ENCODE measurements at places on chromosomes 5 and 9. TPM values are rescaled to one million over a fixed set of nuclear protein-coding genes. Genes with fewer than 3 reads are reported as not detected.

GRCh38 chr5:119752921-119753886, 123.8 kb downstream of the FAM170A start:
- no peaks in the 10 kb centered on the region for H3K4me1 ChIP-seq
- no peak for DNase-seq
- no peak overlapping the region for H3K27ac ChIP-seq
- no peak overlapping the region for H3K4me3 ChIP-seq

GRCh38 chr9:106449336-106449927, 413.5 kb upstream of the ZNF462 start:
- no peaks in the 10 kb centered on the region for H3K27me3 ChIP-seq
- H3K36me3 ChIP-seq = no peaks in the 10 kb centered on the region
- H3K4me1 ChIP-seq = no peaks in the 10 kb centered on the region
- no peak for DNase-seq
- no peak overlapping the region for H3K27ac ChIP-seq

DNA sequence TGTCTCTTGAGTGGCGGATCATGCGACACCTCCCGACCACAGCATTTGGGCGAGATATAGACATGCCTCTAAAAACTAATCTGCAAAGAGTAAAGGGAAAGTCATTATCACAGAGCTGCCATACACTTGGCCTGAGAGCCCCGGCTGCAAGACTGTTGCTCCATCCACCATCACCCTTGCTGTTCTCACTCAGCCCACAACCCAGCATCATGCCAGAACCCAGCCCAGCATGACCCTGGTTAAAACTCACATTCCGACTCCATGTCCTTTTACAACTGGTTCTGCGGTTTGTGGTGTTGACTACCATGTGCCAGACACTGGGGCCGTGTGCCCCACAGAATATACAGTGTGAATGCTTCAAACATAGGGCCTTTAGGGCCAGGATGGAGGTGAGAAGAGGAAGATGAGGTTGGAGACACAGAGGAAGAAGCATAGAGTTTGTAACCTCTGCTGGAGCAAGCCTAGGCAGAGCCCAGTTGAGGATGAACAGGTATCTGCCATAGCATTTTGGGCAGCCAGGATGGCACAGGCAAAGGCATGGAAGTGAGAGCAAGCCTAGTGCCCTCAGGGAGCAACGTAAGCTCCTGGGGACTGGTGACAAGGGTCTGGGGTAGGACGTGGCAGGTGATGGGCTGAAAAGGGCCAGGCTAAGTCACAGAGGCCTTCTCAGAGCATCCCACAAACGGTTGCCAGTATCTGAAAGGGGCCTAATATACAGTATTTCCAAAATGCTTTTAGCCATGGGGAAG, 37.5 kb upstream of the SMU1 start:
- H3K4me1 ChIP-seq = peaks cover 11% of the 10 kb centered on the region
- no peak overlapping the region for H3K4me3 ChIP-seq
- H3K27ac ChIP-seq = no peak overlapping the region
- no peak for DNase-seq

DNA sequence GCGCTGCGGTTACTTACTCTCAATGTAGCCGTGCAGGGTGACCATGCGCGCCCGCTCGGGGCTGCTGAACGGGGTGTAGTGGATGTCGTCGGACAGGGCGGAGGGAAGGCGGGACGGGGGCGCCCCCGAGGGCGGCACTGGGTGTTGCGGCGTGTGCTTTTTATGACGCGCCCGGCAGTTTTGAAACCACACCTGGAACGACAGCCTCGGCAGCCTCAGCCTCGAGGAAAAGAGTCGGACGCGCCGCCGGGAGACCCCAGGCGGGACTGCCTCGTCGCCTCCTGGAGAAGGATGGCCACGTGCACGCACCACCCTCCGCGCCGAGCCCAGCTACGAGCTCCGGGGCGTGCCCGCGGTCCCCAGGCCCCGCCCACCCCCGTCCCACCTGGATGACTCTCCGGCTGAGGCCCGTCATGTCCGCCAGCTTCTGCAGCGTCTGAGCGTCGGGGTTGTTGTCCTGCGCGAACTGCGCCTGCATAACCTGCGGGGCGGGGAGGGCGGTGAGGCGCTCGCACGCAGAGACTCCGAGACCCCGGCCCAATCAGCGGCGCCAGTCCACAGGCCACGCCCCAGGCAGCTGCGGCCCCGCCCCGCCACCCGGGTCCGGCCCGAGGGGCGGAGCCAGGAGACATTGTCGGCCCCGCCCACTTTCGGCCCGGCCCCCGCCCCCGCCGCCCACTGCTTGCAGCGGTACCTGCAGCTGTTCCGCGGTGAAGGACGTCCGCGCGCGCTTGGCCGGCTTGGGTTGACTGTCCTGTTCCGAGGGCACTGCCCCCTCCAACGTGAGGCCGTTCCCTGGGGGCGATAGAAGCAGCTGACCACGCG, 15.0 kb downstream of the LHX6 start:
- peaks cover 2% of the 10 kb centered on the region for H3K4me1 ChIP-seq
- H3K27ac ChIP-seq = no peak overlapping the region
- peaks cover 64% of the 10 kb centered on the region for H3K27me3 ChIP-seq
- H3K36me3 ChIP-seq = no peaks in the 10 kb centered on the region

DNA sequence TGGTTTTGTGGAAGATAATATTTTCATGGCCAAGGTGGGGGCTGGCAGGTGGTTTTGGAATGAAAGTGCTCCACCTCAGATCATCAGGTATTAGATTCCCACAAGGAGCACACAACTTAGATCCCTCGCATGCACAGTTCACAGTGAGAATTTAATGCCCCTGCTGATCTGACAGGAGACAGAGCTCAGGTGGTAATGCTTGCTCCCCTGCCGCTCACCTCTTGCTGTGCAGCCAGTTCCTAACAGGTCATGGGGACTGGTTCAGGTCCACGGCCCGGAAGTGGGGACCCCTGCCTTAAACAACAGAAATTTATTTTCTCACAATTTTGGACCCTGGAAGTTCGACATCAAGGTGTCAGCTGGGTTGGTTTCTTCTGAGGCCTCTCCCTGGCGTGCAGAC, 668.7 kb upstream of the ZNF608 start:
- H3K4me1 ChIP-seq = peaks cover 18% of the 10 kb centered on the region
- H3K4me3 ChIP-seq = no peak overlapping the region
- DNase-seq = no peak
- H3K27ac ChIP-seq = no peak overlapping the region

DNA sequence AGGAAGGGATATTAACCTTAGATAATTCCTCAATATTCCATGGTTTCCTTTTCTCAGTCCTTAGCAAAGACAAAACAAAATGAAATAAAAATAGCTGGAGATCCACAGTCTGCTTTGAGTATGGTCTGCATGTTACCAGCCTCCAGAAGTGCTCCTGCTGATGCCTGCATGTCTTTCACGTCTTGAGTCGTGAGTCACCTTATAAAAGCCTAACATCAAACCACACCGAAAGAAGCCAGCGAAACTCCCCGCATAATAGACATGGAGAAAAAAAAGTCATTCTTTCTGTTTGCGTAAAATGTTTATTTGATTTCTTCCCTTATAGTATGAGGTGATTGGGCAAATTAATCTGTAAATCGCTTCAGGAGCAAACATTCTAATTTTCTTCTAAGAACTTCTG, 380.5 kb downstream of the SLCO4C1 start:
- H3K4me1 ChIP-seq = no peaks in the 10 kb centered on the region

DNA sequence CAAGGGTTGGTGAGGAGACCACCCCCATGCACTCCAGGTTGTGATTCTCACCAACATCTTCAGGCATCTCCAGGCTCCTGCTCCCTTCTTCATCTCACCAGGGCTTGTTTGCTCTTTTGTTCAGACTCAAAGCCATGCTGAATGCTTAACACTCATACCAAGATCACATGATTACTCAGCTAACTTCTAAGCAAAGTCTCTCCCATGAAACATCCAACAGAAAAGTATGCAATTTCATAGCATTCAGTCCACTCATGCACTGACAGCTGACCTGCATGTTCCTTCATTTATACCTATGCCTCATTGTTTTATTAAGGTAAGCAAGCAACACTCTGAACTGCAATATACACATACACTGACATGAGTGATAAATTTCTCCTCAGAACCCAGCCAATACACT, 69.0 kb downstream of the SHC3 start:
- H3K4me3 ChIP-seq = no peak overlapping the region
- H3K36me3 ChIP-seq = no peaks in the 10 kb centered on the region
- no peak overlapping the region for H3K27ac ChIP-seq
- H3K27me3 ChIP-seq = no peaks in the 10 kb centered on the region
- no peak for DNase-seq
- H3K4me1 ChIP-seq = no peaks in the 10 kb centered on the region

DNA sequence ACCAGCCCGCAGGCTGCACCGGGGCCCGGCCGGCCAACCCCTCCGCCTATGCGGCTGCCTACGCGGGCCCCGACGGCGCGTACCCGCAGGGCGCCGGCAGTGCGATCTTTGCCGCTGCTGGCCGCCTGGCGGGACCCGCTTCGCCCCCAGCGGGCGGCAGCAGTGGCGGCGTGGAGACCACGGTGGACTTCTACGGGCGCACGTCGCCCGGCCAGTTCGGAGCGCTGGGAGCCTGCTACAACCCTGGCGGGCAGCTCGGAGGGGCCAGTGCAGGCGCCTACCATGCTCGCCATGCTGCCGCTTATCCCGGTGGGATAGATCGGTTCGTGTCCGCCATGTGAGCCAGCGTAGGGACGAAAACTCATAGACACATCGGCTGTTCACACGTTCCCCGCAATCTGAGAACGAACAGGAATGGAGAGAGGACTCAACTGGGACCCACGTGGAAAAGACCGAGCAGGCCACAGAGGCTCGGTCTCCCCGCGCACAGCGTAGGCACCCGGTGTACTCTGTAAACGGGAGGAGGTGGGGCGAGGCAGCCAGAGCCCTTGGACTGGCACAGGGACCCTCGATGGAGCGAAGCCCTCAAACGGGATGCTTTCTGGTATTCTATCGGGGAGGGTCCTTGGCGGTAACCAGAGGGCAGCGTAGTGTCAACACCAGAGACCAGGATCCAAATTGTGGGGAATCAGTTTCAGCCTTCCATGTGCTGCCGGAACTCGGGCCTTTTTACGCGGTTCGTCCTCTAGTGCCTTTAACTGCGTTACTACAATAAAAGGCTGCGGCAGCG, 1.9 kb downstream of the FOXE1 start:
- H3K4me1 ChIP-seq = no peaks in the 10 kb centered on the region
- no peak for DNase-seq
- peaks cover 81% of the 10 kb centered on the region for H3K27me3 ChIP-seq
- no peak overlapping the region for H3K4me3 ChIP-seq

- H3K27ac ChIP-seq = no peak overlapping the region
- H3K4me3 ChIP-seq = no peak overlapping the region
- H3K4me1 ChIP-seq = peaks cover 4% of the 10 kb centered on the region
- H3K27me3 ChIP-seq = no peaks in the 10 kb centered on the region
These were observed 41.7 kb downstream of the B4GALT1 start for GRCh38 chr9:33125461-33125860.

- H3K4me3 ChIP-seq = no peak overlapping the region
- H3K27ac ChIP-seq = no peak overlapping the region
- H3K36me3 ChIP-seq = no peaks in the 10 kb centered on the region
- no peaks in the 10 kb centered on the region for H3K4me1 ChIP-seq
These were observed 515.8 kb downstream of the KDM4C start for GRCh38 chr9:7273575-7273974.

The DMRT2 gene
- total RNA-seq = not detected

The STK32A gene
- total RNA-seq = 2.8 TPM
